ENCODE measurements at places on chromosomes 4 and X.
A peak's percentile ranks its signal among the peaks of the same experiment; 100 is the strongest.

DNA sequence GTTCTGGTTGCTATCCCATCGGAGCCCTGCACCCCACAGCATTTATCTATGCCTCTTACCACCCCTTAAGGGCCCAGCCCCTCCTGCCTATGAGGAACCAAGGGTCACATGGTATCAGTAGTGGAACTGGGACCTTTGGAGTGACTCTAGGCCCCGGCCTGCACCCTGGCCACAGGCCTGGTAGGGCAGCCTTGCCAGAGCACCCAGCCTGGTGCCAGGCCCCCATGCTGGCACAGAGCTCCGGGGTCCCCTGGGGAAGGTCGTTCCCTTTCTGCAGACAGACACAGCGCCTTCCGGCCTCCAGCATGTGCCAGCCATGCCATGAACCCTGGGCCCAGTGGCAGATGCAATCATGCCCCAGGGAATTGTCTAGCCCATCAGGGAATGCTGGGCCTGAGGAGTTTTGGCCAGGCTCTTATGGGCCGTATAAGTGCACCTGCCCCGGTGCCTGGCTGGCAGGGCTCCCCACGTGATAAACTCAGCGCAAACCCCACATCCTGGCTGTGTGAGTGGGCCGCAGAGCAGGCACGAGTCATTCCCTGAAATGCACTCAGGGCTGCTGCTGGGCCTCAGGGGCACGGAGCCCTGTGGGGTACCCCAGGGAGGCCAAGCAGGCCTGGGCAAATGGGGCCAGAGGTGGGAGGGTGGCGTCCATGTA is 19.8 kb upstream of the ADD1 start:
- no peaks in the 10 kb centered on the region for H3K27me3 ChIP-seq
- no peak overlapping the region for H3K4me3 ChIP-seq

DNA sequence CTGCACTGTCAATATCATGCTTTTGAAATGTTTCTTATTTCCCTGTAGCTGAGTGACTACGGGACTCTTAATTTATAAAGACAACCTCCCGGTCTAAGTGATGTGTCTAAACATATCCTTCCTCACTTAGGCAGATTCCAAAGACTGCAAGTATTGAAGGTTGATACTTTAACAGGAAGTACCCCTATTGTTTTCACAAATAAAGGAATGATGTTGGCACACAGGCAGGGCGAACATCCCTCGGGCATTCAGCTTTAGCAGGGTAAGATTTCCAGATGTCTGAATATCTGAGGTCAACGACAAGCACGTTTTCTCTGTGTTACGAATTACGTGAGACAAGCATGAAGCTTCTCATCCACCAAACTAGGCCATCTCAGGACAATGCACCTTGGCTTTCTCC is 638.0 kb upstream of the FRG1 start:
- H3K27me3 ChIP-seq, result no peaks in the 10 kb centered on the region
- peaks cover 8% of the 10 kb centered on the region for H3K4me1 ChIP-seq
- H3K27ac ChIP-seq, result no peak overlapping the region
- H3K36me3 ChIP-seq, result no peaks in the 10 kb centered on the region
- DNase-seq, result no peak
- no peak overlapping the region for H3K4me3 ChIP-seq

GRCh38 chr4:181525634-181526033 is 717.6 kb upstream of the TENM3 start:
- no peaks in the 10 kb centered on the region for H3K36me3 ChIP-seq
- DNase-seq, result peak; percentile 29
- H3K27me3 ChIP-seq, result no peaks in the 10 kb centered on the region
- no peak overlapping the region for H3K4me3 ChIP-seq

GRCh38 chrX:39736216-39737211 is 361.2 kb downstream of the BCOR start:
- H3K4me3 ChIP-seq, result no peak overlapping the region
- peak overlapping the region; percentile 70 for H3K27ac ChIP-seq
- H3K27me3 ChIP-seq, result no peaks in the 10 kb centered on the region

- no peak for DNase-seq
- H3K36me3 ChIP-seq, result no peaks in the 10 kb centered on the region
- no peak overlapping the region for H3K27ac ChIP-seq
- H3K4me1 ChIP-seq, result peaks cover 71% of the 10 kb centered on the region
Observed at GRCh38 chr4:87425711-87426110, 3.3 kb downstream of the NUDT9 start.

- H3K27ac ChIP-seq, result no peak overlapping the region
- no peak for DNase-seq
- no peak overlapping the region for H3K4me3 ChIP-seq
- H3K4me1 ChIP-seq, result no peaks in the 10 kb centered on the region
- H3K27me3 ChIP-seq, result no peaks in the 10 kb centered on the region
- H3K36me3 ChIP-seq, result no peaks in the 10 kb centered on the region
Observed at GRCh38 chr4:150164055-150164454, 85.8 kb downstream of the DCLK2 start.

- no peak overlapping the region for H3K4me3 ChIP-seq
- peaks cover 20% of the 10 kb centered on the region for H3K36me3 ChIP-seq
- no peak for DNase-seq
Observed at GRCh38 chr4:145812919-145813318, 125.7 kb downstream of the ZNF827 start.

- H3K27me3 ChIP-seq, result no peaks in the 10 kb centered on the region
- no peaks in the 10 kb centered on the region for H3K4me1 ChIP-seq
- no peak for DNase-seq
Observed at GRCh38 chrX:39304746-39305145, 503.5 kb downstream of the MID1IP1 start.

DNA sequence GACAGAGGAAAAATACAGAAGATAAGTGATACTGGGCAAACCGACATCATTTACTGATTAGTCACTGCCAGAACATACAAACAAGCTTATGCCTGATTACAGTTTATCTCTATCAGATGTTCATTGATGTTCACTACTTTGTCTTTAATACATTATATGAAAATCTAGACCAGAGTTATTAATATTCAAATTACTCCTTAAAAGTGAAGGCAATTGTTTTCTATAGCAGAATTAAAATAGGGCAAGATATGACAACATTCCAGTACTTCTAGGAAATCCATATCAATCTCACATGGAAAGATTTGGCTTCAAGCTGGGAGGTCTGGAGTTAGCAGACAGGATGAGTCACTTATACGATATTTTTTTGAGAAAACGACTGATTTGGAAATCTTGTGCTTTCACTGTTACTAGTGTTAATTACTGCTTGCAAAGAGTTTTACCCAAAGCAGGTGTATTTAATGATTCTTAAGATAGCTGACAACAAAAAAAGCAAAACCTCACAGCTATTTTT is 31.8 kb downstream of the HPGD start:
- peaks cover 3% of the 10 kb centered on the region for H3K36me3 ChIP-seq
- no peak overlapping the region for H3K27ac ChIP-seq
- H3K27me3 ChIP-seq, result no peaks in the 10 kb centered on the region
- H3K4me3 ChIP-seq, result no peak overlapping the region

GRCh38 chr4:89322671-89323070 is 15.1 kb upstream of the GPRIN3 start:
- H3K36me3 ChIP-seq, result no peaks in the 10 kb centered on the region
- no peak overlapping the region for H3K4me3 ChIP-seq
- DNase-seq, result no peak

DNA sequence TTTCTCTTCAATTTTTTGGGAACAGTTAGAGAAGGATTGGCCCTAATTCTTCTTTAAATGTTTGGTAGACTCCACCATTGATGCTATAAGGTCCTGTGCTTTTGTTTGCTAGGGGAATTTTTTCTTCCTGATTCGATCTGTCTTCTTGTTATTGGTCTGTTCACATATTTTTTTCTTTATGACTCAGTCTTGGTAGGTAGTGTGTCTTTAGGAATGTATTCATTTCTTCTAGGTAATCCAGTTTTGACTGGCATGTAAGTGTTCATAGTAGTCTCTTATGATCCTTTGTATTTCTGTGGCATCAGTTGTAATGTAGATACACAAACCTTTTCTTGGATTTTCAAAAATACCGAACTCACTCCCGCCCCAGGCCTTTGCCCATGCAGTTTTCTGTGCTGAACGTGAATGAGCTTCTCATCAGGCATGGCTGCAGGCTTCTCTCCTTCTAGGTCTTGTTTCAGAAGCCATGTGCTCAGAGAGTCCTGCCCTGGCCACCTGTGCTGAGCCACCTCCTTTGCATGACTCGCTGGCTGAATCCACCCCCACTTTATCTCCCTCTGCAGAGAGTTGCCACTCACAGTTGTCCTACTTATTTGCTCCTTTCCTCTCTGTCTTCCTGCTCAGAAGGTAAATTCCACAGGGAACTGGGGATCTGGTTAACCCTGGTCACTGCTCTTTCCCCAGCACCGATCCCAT is 67.0 kb downstream of the STK32B start:
- no peaks in the 10 kb centered on the region for H3K36me3 ChIP-seq
- H3K27ac ChIP-seq, result no peak overlapping the region
- peaks cover 18% of the 10 kb centered on the region for H3K4me1 ChIP-seq
- H3K4me3 ChIP-seq, result no peak overlapping the region

All from stomach (tissue), 19 donors.